ENCODE measurements at places on chromosomes 3 and 15.
A peak's percentile ranks its signal among the peaks of the same experiment; 100 is the strongest.

GRCh38 chr3:49255112-49255511 is 21.9 kb downstream of the C3orf62 start:
- DNase-seq = no peak

- DNase-seq = no peak
Observed at GRCh38 chr3:74139648-74140047, 474.8 kb downstream of the CNTN3 start.

- no peak for DNase-seq
Observed at GRCh38 chr3:183572935-183573334, 17.4 kb upstream of the KLHL6 start.

DNA sequence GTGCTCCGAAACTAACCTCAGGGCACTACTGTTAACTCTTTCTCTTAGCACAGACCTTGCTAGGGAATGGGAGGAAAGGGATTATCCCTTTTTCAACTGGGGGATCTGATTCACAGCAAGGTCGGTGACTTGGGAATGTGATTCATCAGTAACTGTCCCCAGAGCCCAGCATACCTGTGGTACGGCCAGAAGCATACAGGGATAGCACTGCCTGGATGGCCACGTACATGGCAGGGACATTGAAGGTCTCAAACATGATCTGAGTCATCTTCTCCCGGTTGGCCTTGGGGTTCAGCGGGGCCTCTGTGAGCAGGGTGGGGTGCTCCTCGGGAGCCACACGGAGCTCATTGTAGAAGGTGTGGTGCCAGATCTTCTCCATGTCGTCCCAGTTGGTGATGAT is 2.3 kb downstream of the ACTC1 start:
- DNase-seq = no peak

DNA sequence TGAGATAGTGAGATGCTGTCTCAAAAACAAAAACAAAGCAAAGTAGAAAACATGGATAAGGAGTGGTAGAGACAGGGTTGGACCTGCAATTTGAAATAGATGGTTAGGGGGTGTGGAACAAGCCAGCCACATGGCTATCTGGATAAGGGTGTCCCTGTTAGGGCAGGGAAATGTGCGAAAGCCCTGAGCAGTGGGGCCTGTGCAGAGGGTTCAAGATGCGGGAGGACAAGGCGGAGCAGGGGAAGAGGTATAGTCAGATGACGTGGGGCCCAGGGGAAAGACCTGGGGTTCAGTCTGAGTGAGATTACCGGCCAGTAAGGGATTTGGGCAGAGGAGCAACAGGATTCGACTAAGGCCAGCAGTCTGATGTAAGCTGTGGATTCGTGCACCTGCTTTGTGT is 18.4 kb upstream of the NR2E3 start:
- DNase-seq = no peak

DNA sequence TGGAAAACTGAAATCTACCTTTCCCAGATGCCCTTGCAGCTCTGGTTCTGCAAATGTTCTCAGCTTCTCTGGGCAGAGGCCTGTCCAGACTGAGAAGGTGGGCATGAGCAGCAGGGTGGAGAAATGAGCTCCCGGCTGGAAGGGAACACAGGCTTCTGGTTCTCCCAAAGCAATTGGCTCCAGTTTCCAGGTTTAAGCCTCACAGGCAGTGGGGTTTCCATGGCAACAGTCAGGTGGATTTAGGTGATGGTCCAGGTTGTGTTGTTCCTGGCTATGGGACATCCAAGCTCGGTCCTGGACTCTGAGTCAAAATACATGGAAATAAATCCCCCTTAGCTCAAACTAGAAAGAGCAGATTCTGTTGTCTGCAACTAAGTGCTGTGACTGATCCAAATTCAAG is 94.6 kb upstream of the IQSEC1 start:
- DNase-seq = no peak

DNA sequence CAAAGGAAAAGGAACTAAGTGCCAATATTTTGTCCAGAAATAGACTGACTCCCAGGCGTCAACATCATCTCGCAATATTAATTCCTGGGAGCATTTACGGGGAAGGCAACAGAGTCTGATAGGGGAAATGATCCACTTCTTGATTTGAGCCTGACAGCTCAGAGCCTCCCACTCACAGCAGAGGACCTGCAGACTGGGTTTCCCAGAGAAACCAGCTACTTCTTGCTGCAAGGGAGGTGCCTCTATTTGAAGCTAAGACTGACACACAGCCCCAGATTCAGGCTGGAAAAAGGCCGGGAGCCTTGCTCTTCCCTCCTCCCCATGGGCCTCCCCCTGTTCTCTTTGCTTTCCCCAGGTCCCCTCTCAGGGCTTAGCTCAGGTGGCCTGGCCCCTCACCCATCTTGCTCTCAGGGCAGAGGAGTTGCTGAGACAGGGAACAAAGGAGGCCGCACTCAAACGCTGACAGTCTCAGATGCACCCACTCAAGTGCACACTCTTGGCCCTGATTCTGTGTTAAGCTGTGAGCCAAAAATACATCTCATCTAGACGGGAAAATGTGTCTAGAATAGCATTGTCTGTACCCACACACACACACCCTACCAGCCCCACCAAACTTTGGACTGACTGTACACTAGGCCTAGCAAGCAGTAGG is 49.8 kb upstream of the DCLK3 start:
- no peak for DNase-seq

DNA sequence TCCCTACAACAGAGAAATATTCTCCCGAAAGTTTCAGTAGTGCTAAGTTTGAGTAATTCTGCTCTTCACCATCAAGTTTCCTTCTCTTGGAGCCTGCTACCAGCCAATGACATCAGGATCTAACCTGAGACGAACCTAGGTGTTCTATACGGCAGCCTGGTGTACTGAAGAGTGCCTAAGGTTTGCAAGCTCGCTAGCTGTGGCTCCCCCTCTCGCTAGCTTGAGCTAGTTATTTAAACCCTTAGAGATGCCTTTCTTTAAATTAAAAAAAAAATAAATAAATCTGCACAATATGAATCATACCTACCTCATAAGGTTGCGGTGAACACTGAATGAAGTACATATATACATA is 1.4 kb upstream of the COL8A1 start:
- no peak for DNase-seq

- no peak for DNase-seq
Observed at GRCh38 chr3:167125612-167126407, 254.3 kb downstream of the ZBBX start.

GRCh38 chr3:159139326-159139725 is 337.5 kb downstream of the MFSD1 start:
- DNase-seq = no peak

- DNase-seq = no peak
Observed at GRCh38 chr3:19173945-19174344, 25.6 kb downstream of the KCNH8 start.

DNA sequence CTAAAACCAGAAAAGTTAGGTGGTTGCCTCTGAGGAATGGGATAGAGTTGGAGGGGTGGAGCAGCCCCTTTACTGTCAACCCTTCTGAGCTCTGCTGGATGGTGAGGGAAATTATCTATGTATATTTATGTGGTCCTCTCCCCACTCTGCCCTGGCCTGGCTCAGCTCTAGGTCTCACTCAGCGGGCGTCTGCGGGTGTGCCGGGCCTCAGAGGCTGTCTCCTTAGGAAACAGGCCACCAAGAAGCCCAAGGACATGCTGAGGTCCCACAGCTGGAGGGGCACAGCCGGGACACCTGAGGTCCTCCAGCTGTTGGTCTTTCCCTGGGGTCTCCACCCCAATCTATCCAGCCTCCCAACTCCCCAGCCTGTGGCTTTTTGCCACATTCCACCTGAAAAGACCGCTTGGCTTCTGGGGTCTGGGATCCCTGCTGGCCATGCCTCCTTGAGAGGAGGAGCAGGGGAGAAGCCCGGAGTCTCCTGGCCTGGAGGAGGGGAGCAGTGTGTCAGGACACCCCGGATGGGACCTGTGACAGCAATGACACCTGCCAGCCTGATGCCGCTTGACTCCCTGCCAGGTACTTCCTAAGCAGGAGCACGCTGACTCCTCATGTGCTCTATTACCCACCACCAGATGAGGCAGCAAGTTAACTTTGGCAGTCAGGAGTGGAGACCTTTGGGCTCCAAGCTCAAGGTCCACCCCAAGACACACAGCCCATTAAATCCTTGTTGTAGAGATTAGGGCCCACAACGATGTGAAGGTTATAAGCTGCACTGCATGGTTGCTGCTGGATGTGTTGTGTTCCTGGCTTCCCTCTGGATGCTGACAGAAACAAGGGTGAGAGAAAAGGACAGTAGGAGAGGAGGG is at the start of gene SLC28A1:
SLC28A1 (plus strand) TSS at position 747 of the 866 bp plus-strand sequence. CDS start 3,099 bp downstream, outside the sequence.
- DNase-seq = peak; percentile 13

- DNase-seq = no peak
Observed at GRCh38 chr3:42216302-42216701, 49.7 kb downstream of the CCK start.

- no peak for DNase-seq
Observed at GRCh38 chr15:50943638-50944037, 35.2 kb downstream of the AP4E1 start.

- no peak for DNase-seq
Observed at GRCh38 chr15:89385596-89386331, 51.1 kb upstream of the POLG start.

Measured in mucosa of descending colon (tissue), 3 donors.